ENCODE measurements at places on chromosomes 12 and 14.

DNA sequence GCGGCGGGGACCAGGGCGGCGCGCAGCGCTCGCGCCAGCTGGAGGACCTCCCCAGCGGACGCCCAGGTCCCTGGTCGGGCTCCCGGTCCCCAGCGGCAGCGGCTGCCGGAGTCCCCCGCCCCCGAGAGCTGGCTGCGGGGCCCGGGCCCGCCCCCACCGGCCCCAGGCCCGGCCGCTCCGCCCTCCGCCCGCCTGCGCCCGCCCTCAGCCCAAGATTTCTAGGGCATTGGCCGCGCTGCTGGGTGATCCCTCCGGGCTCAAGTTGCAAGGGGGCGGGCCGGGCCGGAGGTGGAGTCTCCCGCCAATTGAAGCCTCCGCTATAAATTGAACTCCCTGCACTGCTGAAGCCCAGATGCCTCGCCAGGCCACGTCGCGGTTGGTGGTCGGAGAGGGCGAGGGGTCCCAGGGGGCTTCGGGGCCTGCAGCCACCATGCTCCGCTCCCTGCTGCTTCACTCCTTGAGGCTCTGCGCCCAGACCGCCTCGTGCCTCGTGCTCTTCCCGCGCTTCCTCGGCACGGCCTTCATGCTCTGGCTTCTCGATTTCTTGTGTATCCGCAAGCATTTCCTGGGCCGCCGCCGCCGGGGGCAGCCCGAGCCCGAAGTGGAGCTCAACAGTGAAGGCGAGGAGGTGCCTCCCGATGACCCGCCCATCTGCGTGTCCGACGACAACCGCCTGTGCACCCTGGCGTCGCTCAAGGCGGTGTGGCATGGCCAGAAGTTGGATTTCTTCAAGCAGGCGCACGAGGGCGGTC, at the start of gene DIO3:
TSS of gene DIO3 (plus strand) at position 351 of the 752 bp plus-strand sequence.
- DNase-seq, result no peak

DNA sequence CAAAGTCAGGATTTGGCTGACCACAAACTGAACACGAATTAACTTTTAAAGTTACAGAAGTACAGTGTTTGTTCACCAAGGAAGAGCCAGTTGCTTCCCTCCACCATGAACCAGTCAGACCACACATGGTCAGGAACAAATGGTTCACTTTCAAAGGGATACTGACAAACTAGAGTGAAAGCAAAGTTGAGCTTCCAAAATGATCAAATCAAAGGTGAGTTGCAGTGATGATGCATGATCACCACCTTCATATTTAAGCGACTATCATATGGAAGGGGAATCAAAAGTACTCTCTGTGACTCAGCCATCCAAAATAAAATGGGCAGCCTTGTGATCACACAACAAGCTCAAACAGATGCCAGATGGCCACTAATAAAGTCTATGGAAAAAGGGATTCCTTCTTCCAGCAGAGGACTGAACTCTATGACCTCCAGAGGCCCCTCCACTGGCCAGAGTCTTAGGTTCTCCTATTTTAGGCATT, 13.1 kb downstream of the NT5DC3 start:
- no peak for DNase-seq

DNA sequence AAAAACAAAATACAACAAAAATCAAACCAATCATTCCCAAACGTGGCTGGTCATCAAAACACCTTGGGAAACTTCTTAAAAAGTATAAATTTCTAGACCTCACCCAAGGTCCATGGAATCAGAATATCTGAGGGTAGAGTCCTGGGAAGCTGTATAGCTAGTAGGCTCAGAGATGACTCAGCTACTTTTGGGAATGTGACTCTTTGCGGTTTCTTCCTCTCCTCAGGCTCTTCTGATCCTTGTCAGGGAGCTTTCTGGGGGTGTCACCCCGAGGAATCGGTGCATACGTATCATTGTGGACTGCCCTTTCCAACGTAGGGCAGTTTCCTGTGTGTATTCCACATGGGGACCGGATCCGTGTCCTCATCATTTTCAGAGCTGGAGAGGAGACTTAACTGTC, 14.8 kb downstream of the JDP2 start:
- DNase-seq, result no peak

GRCh38 chr14:91114079-91115065, 499 bp downstream of the DGLUCY start:
- DNase-seq, result no peak

- no peak for DNase-seq
These were observed 1145.7 kb downstream of the VRK1 start for GRCh38 chr14:97942921-97943320.

- no peak for DNase-seq
These were observed 745 bp upstream of the NAA30 start for GRCh38 chr14:57389646-57390036.

- no peak for DNase-seq
These were observed 185.6 kb downstream of the TMEM121 start for GRCh38 chr14:105711841-105712460.

DNA sequence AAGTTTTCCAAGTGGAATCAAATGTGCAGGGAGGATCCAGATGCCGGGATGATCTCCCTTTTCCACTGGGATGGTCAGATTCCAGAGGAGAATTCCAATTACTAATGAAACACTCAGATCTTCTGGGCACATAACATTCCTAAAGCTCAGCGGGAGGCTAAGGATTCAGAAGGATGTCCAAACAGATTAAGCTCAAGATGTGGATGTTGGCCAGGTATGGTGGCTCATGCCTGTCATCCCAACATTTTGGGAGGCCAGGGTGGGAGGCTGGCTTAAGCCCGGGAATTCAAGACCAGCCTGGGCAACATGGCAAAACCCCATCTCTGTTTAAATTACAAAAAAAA, 62.0 kb upstream of the PNMA1 start:
- no peak for DNase-seq

DNA sequence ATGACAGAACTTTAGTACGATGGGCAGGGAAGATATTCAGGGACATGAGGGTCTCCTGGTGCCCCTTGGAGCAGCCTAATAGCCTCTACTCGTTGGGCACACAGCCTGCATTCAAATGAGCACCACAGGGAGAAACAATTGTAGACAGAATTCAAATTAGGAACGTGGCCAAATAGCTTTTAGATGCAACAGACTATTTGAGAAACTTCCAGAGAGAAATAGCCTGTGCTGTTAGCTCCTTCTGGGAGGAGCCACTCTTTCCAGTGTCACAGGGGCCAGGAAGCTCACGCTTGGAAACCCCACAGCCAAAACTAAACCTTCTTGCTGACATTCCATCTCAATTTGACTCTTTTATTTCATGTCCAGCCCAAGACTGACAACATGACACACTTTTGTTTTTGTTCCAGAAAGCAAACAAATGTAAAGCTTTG, 114.5 kb downstream of the RPAP3 start:
- DNase-seq, result no peak

DNA sequence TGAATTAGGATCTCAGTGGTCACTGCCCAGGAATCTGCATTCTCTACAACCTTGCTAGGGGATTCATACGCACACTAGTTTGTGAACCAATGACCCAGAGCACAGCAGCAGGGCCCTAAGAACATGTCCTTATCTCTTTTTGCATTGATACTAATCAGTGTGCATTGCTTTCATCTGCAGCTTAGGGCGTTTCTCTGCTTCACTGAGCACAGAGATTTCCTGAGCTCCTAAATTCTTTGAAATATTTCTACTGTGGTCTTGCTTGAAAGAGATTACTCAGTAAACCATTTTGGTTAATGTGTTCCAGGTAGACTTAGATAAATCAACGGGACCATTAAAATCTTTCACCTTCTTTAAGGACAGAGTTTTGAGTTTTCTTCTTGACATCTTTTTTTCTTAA, 351.3 kb upstream of the KITLG start:
- DNase-seq, result no peak

- DNase-seq, result no peak
These were observed 26.6 kb upstream of the APPL2 start for GRCh38 chr12:105262461-105263184.

- no peak for DNase-seq
These were observed 52.0 kb upstream of the PSMA6 start for GRCh38 chr14:35240231-35240630.

DNA sequence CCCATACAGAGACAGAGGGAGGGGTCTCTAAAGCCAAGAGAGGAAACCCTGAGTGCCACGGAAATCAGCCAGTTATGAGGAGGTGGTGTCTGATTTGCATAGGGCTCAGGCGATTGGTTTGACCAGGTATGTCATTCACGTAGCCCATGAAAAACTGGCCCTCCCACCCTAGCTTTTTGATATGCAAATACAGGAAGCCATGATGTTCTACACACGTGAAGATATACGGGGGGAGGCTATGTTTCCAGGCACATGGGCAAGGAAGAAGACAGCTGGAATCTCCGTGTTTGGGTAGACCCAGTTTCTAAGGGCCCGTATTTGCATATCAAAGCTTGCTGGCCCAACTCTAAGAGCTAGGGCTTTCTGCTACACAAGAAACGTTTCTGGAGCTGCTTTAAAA, 717.8 kb upstream of the SEL1L start:
- no peak for DNase-seq

DNA sequence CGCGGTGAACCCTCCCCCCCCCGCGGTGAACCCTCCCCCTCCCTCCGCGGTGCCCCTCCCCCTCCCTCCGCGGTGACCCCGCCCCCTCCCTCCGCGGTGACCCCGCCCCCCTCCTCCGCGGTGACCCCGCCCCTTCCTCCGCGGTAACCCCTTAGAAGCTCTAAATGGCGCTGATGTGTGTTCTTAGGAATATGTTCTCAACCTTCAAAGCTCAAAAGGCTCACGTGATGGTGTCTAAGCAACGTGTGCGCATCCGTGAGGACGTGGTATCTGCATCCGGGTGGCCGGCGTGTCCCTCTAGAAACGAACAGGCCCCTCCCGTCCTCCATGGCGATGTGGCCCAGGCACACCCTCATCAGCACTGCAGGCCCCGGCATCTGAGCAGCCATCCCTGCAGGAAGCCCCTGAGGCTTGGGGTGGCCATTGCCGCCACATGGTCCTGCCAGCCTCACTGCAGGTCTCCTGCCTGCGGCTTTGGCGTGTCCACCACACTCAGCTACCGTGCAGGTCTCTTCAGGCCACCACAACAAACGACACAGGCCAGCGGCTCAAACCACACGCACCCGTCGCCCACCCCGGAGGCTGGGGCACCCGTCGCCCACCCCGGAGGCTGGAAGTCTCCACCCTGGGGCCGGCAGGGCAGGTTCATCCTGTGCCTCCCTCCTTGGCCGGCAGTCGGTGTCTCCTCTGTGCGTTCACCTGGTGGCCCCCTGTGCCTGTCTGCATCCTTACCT, 14.5 kb upstream of the FBRSL1 start:
- no peak for DNase-seq

- no peak for DNase-seq
These were observed 10.2 kb downstream of the ASPG start for GRCh38 chr14:104095426-104096310.

- peak; percentile 49 for DNase-seq
These were observed 2.6 kb upstream of the P3H3 start for GRCh38 chr12:6825398-6826124.

- DNase-seq, result no peak
These were observed 81.9 kb upstream of the USP44 start for GRCh38 chr12:95633049-95633731.

GRCh38 chr12:93813972-93814821, 137.0 kb downstream of the CRADD start:
- no peak for DNase-seq

- DNase-seq, result no peak
These were observed 79.9 kb downstream of the BBS10 start for GRCh38 chr12:76268267-76268666.

DNA sequence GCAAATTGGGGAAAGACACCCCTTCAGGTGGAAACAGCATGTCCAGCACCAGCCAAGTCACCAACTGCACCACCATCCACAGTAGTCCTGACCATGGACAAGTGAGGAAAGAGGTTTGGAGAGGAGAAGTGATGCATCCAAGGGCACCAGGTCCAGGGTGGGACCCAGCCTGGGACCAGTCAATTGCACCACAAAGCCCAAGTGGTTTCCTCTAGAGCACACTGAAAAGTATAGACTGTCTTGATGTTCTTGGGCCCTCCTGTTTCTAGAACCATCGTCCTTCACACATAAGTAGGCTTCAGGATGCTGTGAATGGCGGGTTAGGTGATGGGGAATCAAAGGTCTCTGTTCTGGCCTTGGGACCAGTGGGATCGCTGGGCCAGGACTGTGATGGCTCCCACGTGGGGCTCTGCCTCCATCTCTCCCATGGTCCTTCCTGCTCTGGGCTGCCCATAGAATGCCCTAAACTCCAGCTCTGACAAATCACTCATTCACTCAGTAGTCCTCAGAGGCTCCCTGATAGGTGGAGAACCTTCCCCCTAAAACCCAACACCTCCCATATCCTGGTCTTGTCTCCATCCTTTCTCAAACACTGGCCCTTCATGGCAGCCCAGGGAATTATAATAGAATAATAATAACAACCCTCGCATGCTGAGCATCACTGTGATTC, 9.2 kb downstream of the KRT79 start:
- DNase-seq, result no peak

- DNase-seq, result no peak
These were observed 36.4 kb downstream of the TRAFD1 start for GRCh38 chr12:112161711-112162110.

GRCh38 chr12:94667031-94667540, 16.7 kb upstream of the TMCC3 start:
- DNase-seq, result no peak

DNA sequence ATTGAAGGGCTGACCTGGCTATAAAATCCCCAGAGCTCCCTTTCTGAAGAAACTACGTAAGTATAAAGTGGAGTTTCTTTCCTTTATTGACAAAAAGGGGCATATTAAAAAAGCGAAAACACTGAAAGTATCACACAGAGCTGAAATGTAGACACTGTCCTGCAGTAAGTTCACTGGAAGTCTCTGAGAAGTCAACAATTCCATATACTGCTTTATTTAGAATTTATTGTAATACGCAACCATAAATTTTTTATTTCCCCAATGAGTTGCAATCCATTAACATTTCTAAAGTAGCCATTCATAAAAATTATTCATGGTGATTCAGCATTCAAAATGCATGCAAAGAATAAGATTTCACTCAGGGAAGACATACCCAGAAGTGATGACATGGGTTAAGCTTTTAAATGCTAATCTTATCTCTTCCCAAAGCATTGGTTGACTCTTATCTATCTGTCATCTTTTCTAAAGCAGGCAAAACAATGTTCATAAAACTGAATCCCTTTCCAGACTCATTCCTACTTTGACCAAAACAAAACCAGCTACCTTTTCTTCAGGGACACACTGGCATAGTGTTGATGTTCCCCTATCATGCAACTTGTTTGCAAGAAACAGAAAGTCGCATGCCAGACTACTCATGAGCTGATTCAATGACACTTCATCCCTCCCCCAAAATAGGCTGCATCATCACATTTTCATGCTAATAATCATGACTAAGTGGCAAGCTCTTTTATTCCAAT, 17.3 kb downstream of the KITLG start:
- DNase-seq, result no peak

DNA sequence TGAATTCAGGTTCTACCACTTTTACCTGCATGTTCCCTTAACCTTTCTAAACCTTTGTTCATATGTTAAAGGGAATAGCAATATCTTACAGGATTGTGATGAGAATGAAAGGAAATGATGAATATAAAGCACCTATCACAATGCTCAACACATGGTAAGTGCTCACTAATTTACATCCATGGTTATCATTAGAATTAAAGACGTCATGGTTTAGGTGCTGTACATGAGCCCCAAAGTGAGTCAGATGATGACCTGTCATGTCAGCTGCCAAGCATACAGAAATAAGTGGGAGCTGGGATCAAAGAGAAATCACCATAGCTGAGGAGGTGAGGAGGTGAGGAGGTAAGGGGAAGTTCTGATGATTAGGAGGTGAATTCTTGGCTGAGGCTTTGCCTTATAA, 135.9 kb upstream of the ATP2B1 start:
- no peak for DNase-seq

Measured in activated CD8-positive, alpha-beta memory T cell treated with anti-CD3 and anti-CD28 coated beads for 48 hours (primary cell).